Large intestine (tissue), 12 donors: ENCODE measurements at places on chromosomes 12 and 14.

DNA sequence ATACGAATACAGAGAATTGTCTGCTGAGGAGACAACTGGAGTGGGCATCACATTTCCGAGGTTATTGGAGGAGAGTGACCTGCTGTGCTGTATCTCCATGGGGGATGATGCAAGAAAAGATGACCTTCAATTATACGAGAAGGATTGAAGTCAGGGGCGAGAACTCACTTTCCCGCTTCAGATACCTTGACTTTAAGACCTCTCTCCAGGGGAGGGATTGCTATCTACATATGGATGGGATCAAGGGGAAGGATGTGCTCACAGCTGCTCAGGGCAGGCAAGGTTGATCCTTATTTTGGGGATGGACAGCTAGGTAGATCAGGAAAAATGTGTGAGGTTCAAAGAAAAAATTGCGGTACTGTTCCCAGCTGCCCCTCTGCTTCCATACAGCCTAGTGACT, 24.4 kb downstream of the NEUROD4 start:
- no peak for DNase-seq

GRCh38 chr12:11967376-11968047, 103.2 kb upstream of the BCL2L14 start:
- no peak for DNase-seq

GRCh38 chr14:100122481-100123223, 36.8 kb downstream of the DEGS2 start:
- DNase-seq, result no peak

DNA sequence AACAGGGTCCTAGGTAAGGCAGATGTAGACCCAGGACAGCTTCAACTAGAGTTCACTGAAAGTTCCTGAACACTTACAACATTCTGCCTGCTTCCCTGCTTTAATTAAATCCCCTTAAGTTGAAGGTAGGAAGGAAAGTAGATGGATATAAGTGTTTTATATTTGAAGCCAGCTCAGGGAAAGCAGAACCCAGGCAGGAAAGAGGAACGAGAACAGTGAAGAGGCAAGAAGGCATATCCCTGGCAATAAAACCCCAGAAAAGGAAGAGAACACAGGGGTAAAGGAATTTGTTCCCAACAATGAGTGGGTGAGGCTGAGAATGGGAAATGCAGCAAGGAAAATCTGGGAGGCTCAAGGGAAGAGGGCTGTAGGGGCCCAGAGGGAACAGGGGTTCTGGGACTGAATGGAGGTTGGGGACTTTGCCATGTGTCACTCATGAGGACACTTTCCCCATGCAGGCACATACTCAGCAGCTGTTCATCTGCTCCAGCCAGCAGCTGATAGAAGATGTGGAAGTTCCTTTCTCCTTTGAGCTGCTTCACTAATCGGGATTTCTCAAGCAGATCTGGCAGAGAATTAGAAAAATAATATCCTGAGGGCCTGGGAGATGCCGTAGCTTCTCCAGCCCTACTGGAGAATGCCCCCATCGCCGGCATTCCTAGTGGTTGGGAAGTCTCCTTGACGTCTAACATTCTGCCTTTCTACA, 3.7 kb downstream of the MYO1A start:
- DNase-seq, result no peak

GRCh38 chr14:99175331-99176155, 96.5 kb downstream of the BCL11B start:
- no peak for DNase-seq

- DNase-seq, result no peak
Observed at GRCh38 chr12:2325519-2325918, 272.7 kb downstream of the CACNA1C start.

DNA sequence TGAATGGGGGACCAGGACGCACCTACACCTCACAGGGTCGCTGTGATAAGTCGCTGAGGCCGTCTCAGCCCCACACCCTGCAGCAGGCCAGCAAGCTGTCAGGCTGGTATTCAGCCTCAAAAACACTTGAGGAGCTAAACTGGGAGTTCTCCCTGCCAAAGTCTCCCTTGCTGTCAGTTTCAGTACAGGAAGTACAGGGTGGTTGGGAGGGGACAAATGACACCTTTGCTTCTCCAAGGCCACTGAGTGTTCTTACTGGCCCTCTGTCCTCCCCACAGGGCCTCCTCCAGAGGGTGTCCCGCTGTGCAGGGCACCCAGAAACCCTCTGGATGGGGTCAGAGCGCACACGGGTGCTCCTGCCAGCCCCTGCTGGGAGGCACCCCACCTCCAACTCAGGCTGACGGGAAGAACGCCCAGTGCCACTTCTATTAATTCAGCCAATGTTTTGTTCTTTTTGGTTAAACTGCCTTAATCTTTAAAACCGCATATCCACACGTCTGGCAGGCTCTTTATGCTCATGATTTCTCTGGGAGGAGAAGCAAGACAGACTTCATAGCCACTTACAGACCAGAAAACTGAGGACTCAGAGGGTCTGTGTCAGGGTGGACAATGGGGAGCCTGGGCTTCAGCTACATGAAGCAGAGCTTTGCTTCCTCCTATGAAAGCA, 75.9 kb downstream of the ITPK1 start:
- DNase-seq, result peak; percentile 54

- DNase-seq, result peak; percentile 90
Observed at GRCh38 chr14:93045965-93046704, 69.6 kb downstream of the ITPK1 start.

DNA sequence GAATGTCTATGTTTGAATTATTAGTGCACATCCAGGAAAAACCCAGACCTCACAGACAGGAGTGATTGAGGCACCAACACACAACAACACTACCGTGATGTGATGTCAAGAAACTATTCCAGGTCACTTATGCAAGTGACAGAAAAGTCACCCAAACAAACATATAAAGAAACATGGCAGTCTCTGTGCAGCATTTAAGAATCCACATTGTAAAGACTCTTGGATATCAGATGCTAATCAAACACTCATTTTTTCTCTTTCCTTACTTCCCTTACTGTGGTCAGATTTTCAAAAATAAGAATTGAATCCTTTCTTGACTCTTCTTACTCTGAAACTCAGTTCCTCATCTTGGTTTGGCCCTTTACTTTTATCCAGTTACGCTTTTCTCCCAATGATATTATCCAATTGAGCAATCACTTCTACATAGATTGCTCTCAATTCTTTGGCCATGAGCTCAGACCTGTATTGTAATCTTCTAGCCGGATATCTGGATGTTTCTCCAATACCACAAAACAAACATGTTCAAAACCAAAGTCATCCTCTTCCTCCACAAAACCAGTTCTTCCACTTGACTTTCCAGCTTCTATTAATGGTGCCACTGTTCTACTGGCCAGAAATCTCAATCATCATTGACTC, 115.4 kb downstream of the DUSP6 start:
- no peak for DNase-seq

- no peak for DNase-seq
Observed at GRCh38 chr14:61296719-61297502, 15.8 kb upstream of the TMEM30B start.

DNA sequence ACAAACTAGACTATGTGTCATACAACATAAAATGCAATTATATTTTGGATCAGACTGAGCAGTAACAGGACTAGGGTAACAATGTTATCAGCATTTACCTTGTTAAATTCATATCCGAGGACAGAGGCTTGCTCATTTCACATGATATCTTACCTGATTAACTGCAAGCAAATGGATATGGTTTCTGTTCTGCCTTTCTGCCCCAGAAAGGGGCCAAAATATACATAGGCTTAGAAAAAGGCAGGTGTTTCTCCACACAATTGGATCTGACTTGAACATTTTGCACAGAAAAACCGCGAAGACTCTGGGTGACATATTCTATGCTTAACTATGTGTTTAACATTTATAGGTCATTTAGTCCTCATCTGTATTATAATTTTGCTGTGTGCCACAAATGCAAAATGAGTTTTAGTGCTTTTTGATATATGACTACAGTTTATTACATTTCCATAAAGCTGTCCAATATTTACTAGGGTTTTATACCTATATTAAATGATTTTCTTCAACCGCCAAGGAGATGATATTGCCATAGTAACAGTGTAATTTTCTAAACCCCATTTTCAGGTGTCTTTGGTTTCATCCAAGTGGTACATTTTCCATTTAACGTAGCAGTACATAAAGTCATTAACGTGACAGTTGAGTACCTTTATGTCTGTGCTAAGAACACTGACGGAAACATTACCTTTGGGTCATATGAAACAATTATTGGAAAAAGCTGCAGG, 249.3 kb upstream of the KRR1 start:
- no peak for DNase-seq

DNA sequence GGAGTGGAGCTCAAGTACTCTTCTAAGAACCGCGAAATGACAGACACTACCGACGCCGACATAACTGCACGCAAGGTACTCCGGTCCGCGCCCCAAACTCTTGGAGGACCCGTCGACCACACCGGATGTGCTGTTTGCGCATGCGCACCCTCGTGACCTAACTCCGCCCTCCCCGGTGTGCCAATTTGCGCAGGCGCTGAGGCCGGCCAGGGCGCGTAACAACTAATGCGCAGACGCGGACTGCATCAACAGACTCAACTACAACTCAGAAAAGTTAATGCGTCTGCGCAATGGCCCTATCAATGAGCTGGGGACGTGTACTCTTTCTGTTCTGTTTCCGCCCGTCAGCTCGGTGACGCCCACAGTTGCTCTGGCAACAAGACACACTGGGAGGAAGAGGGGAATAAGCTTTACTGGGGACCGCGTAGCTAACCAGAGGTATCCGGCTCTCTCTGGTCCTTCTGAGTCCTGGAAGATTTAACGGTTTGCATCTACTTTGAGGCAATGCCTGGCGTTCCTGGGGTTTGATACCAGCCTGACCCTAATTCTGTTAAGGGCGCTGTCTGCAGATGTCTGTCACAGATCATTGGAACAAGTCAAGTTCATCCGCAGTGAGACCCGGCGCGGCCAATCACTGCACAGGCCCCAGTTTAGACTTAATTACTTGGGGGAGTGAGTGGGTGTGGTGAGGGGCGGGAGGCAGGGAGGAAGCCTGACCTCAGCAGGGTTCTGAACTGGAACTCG, at the start of gene DAD1:
DAD1 (minus strand) TSS at position 129 of the 744 bp plus-strand sequence; CDS start at position 62, 67 bp downstream.
- DNase-seq, result peak; percentile 100

DNA sequence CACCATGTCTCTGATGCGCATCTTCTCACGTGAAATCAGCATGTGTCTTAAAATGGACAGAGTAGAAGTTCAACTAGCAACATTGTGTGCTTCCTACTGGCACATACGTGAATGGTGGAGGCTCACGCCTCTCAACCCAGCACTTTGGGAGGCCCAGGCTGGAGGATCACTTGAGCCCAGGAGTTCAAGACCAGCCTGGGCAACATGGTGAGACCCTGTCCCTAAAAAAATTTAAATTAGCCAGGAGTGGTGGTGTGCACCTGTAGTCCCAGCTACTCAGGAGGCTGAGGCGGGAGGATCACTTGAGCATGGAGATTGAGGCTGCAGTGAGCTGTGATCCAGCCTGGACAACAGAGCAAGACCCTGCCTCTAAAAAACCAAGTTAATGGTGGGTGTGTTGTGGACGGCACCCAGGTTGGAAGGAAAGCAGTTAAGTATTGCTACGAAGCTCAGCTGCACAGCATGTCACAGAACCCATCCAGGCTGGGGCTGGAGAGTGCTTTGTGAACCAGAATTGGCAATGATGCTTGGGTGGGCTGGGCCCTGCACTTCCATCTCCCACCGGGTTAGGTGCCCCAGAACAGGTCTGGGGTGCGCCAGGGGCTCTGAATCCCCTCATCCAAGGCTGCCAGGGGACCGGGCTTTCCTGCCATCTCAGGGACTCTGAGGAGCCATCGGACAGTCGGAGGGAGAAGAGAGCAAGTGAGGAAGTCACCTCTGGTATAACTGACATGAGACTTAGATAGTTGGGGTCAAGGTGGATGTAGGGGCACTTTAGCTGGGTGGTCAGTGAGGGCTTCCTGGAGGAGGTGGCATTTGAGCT, 33.0 kb upstream of the ULK1 start:
- no peak for DNase-seq

DNA sequence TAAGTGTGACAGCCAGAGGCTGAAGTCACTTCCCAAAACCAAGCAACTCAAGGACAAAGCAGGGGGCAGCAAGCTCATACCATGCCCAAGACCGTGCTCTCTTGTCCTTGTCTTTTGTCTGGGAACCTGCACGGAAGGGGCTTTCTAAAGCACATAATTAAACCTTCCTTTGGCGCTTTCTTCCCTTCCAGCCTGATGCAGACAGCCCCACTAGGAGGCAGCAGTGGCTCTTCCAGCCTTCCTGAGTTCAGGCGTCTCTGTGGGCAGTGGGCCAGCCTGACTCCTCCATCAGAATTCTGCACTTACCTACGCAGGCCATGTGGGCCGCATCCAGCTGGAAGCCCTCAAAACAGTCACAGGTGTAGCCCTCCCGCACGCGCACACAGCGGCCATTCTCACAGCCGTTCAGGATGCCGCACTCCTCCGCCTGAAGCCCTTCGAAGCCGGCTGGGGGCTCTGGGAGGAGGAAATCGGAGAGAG, 7.6 kb downstream of the ISCA2 start:
- peak; percentile 43 for DNase-seq

DNA sequence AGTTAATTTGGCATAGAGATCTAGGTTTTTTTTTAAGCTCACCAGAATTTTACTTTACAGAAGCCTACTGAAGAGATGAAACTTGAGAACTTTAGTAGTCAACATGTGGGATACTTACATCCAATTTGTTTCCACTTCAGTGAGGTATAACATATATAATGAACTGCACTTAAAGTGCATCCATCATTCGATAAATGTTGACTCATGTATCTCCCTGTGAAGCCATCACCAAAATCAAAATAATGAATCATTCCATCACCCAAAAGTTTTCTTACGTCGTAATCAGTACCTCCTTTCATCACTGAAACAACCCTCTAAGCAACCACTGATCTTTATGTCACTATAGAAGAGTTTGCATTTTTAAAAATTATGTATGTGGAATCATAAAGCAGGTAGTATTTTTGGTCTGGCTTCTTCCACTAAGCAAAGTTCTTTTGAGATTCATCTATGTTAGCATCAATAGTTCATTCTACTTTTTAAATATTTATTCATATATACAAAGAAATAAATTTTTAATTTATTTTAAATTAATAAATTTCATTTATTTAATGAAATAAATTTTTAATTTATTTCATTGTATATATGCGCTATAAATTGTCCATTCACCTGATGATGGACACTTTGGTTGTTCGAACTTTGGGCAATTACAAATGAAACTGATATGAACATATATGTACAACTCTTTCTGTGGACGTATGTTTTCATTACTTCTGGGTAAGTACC, 2.0 kb upstream of the CPNE8 start:
- DNase-seq, result no peak

DNA sequence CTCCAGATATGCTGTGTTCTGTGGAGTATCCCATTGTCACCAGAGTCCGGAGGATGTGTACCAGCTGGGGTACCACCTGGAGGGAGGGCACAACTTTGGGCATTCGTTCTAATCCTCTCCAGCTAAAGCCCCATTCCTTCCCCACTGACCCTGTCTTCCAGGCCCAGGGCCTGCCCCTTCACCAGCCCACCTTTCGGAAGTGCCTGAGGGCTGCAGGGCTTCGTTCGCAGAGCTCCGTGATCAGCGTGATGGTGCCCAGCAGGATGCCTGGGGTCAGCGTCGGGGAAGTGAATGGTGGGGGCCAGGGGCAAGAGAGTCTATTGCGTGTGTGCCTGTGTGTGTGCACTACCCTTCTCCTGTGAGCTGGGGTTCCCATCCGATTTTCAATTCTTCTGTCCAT, 2.0 kb downstream of the AP1G2 start:
- DNase-seq, result no peak

GRCh38 chr12:91579516-91580263, 397.1 kb upstream of the DCN start:
- DNase-seq, result no peak
